Activated T-cell treated with anti-CD3 and anti-CD28 coated beads, Interleukin-2, amount 50 U/mL, for 4 hours (primary cell): ENCODE measurements at places on chromosomes 12 and 14. TPM values are rescaled to one million over a fixed set of nuclear protein-coding genes. Genes with fewer than 3 reads are reported as not detected.

NTF3 gene
- not detected for total RNA-seq

GPRC5D gene
- total RNA-seq = not detected

KLRG1 gene
- total RNA-seq = 2.3 TPM

TMEM132C gene
- total RNA-seq = not detected

RALGAPA1 gene
- 37.3 TPM for total RNA-seq

ABCC9 gene
- total RNA-seq = not detected

MANSC1 gene
- total RNA-seq = 1.7 TPM

RIMKLB gene
- total RNA-seq = 5.7 TPM

DACT1 gene
- total RNA-seq = 0.49 TPM

DGKA gene
- 164 TPM for total RNA-seq

GRCh38 chr14:89660166-89660565, 243.1 kb upstream of the FOXN3 start:
- DNase-seq = no peak

- DNase-seq = no peak
Measured at GRCh38 chr12:18304609-18305008, 43.3 kb downstream of the PIK3C2G start.

GRCh38 chr12:91333966-91334365, 151.3 kb upstream of the DCN start:
- DNase-seq = no peak

GRCh38 chr12:108583991-108584390, 13.9 kb downstream of the TMEM119 start:
- no peak for DNase-seq

DNA sequence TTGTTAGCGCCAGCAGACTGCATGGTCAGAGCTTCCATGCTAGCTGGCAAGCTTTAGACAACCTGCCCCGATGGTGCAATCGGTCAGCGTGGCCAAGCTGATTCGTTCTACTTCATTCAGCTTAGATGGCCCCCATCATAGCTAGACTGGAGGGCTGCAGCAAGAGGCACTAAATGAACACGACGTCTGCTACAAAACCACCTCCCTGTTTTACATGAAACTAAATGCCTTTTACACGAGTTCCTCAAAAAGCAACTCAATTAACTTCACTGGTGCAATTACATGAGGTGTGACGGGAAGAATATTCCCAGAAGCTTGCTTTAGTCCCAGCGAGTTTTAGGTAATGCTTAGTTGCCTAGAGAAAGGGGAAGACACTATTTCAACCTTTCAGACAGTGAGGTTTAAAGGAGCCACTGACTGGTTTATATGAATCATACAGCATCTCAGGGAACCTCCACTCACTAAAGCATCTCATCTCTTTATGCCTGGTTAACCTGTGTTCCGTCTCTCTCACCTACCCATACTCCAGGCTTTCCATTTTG, 8.4 kb downstream of the NIN start:
- DNase-seq = no peak

- no peak for DNase-seq
Measured at GRCh38 chr14:77347751-77348150, 26.9 kb downstream of the GSTZ1 start.

DNA sequence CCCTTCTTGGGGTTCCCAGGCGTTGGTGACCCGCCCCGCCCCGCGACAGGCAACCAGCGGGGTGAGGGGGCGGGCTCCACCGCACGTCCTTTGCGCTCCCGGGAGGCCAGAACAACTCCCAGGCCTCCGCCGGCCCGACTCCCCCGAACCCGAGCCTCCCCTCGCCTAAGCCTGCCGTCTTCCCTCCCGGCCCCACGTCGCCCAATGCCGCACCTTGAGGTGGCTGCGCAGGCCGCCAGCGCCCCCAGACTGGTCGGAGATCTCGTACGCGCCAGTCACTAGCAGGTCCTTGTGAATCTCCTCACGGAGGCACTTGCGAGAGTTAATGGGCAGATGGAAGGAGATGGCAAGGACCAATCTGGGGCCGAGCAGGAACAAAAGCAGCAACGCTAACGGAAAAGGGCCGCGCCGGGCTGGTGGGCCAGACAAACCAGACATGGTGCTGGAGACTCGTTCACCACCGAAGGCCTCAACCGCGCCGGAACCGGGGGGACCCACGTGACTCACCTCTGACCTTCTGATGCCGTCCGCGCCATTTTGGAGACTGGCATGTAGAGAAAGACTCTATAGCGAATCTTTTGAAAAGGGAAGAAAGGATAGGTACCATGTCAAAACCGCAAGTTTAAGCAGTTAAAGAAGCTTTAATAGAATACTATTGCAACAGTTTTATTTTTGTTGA, at the start of gene TMED10:
TSS of gene TMED10 (minus strand) at position 471 of the 679 bp plus-strand sequence. CDS start at position 438, 33 bp downstream.
- DNase-seq = peak; percentile 88

GRCh38 chr12:103820361-103820760, 20.7 kb downstream of the NT5DC3 start:
- no peak for DNase-seq

DNA sequence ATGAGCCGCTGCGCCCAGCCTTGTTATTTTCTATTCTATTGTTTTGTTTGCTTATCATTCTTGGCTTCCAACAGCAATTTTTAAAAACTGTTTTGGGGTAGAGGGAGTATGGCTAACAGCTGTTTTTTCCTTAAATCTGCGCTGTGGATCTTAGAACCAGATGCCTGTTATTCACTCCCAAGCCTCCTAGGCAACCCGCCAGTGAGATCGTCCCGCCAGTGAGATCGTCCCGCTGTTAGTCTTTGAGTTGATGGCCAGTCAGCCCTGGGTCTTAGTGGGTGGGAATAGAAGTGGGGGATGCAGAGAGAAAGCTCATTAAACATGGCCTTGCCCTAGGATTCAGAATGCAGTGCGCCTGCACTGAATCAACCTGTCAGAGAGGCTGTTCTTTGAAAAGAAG, 67.3 kb upstream of the BICD1 start:
- no peak for DNase-seq

GRCh38 chr12:12819752-12820311, 6.7 kb downstream of the DDX47 start:
- DNase-seq = no peak

GRCh38 chr14:21882226-21882625, 208.6 kb upstream of the OR4E1 start:
- DNase-seq = no peak

GRCh38 chr14:74955229-74956026, at the start of gene PGF:
Gene PGF, minus strand, starts transcription at chr14:74955597. Its CDS starts 355 bp downstream, at chr14:74955242.
- DNase-seq = no peak

DNA sequence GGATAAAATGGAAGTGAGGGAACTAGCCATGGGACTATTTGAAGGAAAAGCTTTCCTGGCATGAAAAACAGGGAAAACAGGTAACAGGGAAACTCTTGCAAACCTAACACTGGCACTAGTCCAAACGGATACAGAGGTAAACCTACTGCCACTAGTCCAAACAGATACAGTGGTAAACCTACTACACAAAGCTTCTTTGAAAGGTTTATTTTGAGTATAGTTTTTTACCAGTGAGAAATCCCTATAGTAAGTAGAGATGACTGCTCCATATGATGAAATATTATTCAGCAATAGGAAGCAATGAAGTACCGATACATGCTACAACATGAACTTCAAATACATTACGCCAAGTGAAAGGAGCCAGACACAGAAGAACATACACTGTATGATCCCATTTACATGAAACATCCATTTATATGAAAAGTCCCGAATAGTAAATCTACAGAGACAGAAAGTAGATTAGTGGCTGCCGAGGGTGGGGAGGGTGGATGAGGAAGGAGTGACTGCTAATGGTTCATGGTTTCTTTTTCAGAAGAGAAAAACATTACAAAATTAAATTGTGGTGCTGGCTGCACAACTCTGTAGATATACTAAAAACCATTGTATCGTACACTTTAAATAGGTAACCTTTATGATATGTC, 25.5 kb downstream of the SPTLC2 start:
- no peak for DNase-seq

GRCh38 chr12:104478396-104479122, 21.8 kb downstream of the CHST11 start:
- DNase-seq = peak; percentile 30

DNA sequence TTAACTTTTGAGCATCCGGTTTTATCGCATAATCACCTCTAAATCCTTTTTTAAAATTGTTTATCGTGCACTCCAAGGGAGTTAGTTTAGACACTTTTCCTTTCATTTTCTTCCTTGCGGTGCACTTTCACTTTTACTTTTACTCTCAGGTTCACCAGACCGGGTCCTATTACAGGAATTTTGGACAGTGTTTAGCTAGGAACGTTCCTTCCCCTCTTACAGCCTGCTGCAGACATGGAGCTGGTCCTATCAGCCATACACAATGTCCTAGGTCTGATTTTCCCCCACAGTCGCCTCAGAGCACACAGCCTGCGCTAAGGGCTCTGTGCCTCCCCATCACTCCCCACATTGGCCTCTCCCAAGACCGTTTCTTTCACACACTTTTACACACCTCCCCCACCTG, 103.9 kb downstream of the ALG10 start:
- no peak for DNase-seq

DNA sequence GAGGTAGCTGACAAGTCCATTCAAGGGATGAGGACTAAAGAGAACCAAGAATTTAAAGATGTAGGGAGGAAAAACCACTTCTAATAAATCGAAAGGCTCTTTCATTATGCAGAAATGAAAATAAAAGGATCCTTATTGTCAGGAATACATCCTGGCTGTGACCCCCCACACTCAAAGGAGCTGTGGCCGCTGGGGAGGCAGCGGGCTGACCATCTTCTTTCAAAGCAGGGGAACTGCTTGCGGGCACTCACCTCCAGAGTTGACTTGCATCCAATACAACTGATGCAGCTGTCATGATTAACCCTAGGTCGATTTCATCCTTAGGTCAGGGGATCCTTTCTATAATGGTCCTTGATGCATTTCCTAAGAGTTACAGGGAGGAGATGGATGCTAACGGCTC, 35.3 kb downstream of the TRAFD1 start:
- no peak for DNase-seq

DNA sequence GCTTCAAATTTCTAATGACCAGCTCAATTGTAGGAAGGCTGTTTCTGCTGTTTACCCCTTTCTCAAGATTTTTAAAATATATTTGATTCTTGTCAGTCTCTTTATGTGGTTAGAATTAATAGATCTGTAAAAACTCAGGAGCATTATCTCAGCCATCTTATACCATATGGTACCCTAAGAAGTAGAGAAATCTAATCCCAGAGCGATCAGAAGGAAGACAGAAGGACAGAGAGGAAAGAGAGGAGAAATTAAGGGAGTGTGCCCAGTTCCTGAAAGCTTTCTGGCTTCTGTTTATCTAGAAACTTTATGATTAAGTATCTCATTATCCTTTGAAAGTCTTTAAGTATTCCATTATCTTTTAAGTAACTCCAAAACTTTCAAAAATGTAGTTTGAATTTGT, 152.1 kb upstream of the NAV3 start:
- DNase-seq = no peak

DNA sequence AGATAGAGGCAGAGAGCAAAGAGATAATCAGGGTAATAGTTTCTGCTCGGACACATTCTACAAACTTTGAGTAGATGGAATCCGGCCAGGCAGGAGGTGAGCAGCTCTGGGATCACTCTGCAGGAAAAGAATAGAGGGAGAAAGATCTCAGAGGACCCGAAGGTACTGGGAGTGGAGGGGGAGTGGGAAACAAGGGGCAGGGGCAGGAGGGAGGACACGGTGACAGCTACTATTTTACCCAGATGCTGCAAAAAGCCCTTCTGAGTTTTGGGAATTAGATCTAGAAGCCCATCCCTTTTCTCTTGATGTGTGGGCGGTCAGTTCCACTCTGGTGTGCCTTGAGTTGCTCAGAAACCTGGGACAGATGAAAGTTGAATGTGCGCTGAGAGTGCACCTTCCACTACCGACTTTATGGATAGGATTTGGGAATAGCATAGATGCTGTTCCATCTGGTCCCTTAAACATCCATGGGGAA, 556 bp downstream of the GPRC5A start:
- no peak for DNase-seq

DNA sequence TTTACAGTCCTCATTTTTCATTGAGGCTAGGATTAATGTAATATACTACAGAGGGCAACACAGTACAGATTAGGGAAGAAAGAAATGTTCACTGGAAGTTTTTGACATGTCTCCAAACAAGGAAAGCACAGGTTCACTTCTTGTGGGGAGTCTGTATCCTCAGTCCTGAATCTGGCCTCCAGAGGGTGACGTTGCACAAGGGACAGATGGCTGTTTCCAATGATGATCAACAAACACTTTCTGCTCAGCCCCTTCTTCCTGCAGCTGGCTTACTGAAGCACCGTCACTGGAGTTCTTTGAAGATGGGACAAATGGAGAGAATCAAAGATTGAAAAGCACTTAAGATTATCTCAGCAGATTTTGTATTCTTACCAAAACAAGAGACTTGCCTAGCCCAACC, 123.3 kb upstream of the OR4E1 start:
- DNase-seq = no peak

DNA sequence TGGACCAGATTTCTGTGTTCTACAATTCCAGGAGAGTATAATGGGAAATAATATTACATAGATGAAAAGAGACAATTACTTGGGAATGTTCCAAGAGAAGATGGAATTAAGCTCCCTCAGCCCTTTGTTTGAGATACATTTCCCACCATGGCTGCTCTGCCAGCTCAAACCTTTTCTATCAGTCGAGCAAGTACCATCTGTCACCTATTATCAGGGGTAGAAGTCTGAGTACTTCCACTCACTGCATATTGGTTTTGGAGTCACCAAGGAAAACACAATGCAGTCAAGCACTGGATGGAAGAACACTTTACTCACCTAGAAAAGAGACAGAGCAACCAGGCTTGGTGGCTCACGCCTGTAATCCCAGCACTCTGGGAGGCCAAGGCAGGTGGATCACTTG, 270.4 kb upstream of the FAR2 start:
- DNase-seq = no peak

DNA sequence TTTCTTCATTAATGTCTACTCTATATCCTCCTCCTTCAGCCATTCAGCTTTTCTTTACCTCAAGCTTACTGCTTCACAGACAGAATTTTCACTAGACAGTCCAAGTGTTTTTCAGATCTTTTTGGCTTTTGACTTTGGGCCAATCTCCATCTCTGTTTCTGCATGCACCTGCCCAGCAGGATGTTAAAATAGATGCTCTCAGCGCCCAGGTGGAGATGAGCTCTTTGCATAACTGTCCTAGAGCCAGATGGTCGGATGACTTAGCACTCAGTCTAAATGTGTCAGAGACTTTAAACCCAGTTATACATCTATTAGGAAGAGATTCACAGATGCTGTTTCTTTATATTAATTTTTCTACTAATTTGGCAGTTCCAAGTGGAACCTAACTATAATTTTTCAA, 80.3 kb upstream of the SSTR1 start:
- DNase-seq = no peak

GRCh38 chr14:97380539-97380941, 583.4 kb downstream of the VRK1 start:
- peak; percentile 63 for DNase-seq

- DNase-seq = no peak
Measured at GRCh38 chr12:66979251-66979650, 289.9 kb upstream of the CAND1 start.

GRCh38 chr12:24850496-24850895, 98.4 kb downstream of the BCAT1 start:
- DNase-seq = no peak

- DNase-seq = no peak
Measured at GRCh38 chr12:127873306-127873705, 393.7 kb upstream of the TMEM132C start.
